ENCODE measurements at places on chromosomes 5 and 9.

DNA sequence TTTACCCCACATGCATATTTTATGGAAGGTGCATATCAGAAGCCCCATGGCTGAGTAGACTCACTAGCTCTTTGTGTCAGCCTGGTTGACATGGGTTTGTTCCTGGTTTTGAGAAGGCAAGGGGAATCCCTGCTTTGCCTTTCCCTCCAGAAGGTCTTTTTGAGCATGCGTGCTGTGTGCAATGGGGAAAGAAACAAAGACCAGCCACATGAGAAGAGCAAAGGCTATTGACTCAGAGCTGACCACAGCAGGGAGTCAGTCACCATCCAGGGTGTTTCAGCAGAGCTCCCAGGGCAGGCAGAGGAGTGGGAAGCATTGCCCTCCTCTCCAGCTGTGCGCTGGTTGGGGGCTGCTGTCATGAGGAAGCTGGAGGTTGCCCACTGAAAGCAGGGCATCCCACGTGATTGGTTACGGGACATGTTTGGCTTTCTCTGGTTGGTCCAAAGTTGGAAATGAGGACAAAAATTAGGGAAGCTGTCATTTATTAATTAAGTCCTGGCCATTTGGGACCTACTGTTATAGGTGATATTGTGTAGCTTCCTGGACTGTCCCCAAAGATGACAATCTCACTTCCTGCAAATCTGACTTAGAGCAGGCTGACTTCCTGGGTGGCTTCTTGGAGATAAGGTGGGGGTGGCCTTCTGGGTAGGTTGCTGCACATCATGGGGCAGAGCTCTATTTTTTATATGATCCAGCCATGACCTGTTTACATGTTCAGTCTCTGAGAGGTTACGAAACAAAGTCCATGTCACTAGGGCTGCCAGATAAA, 48.9 kb upstream of the TDRD7 start:
- no peak for DNase-seq

- DNase-seq: no peak
Measured at GRCh38 chr9:389159-389558, 174.5 kb downstream of the DOCK8 start.

- no peak for DNase-seq
Measured at GRCh38 chr5:15689836-15690235, 189.9 kb downstream of the FBXL7 start.

DNA sequence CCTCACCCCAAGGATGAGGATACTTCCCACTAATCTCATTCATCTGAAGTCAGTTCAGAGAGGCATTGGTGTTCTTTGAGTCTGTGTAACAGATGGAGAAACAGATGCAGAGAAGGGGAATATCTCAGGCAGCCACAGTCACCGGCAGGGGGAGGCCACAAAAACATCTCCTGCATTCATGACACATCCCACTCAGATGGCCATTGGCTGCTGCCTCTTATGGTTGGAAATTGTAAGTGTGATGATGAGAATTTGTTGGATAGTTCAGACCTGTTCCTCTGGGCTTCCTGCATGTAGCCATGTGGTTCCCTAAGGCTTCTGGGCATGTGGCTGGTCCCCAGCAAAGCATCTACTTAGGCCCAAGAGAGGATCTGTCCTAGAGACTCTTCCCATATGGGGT, 45.9 kb upstream of the GABRP start:
- DNase-seq: no peak

DNA sequence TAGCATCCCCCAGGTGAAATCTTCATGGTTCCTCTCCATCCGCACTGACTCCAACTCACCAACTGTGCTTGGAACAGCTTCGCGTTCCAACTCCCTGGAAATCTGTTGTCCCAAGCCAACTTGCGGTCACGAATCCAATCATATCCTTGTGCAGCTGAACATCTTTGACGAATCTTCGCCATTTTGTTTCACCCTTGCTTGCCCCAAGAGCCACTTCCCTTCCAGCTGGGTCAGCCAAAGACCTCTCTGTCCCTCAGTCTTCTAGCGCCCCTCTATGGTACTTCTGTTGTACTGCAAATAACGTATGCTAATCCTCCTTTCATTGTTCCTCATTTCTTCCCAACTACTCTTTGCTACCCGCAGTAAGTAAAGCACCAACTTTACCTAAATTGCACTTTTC, 61.0 kb upstream of the TARS1 start:
- no peak for DNase-seq

DNA sequence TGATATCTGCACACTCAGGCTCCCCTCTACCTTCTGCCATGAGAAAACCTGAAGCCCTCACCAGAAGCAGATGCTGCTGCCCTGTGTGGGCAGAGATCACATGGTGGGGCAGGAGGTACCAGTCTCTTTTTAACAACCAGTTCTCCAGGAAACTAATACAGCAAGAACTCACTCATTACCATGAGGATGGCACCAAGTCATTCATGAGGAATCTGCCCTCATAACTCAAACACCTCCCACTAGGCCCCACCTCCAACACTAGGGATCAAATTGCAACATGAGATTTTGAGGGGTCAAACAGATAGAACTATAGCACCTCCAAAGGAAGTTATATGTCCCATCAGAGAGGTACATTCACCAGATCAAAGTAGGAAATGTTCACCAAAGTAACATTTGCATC, 136.3 kb upstream of the SHB start:
- no peak for DNase-seq

- DNase-seq: peak; percentile 49
Measured at GRCh38 chr5:93621327-93621798, 38.3 kb downstream of the NR2F1 start.

DNA sequence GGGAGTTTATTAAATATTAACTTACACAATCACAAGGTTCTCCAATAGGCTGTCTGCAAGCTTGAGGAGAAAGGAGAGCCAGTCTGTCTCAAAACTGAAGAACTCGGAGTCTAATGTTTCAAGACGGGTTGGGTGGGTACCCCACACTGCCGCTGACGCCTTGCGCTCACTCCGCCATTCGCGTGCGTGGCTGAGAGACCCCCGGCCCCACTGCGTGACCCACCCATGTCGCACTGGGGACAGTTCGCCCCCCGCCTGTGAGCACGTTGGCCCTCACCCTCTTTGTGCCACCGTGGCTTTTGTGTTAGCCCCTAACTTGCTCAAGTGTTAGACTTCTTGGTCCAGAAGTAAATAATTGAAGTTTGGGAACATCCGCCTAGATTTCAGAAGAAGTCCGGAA, 270.0 kb upstream of the ITGA1 start:
- DNase-seq: no peak

- DNase-seq: no peak
Measured at GRCh38 chr9:32200896-32201295, 183.5 kb upstream of the ACO1 start.

DNA sequence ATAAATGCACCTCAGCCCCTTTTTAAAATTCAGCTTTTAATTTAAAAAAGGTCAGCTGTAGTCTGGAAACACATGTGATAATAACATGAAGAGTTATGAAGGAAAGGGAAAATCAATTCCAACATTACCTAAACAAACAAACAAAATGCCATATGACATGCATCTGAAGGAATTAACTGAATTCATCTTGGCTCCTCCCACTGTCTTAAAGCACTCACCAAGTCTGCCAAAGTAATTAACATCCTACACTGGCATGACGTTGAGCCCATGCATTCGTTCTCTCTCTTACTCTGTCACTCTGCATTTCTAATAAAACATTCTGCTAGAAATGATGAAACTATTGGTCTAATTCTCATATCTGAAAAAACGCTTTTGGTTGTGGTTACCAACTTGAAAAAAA, 37.7 kb downstream of the TSSK1B start:
- DNase-seq: no peak

DNA sequence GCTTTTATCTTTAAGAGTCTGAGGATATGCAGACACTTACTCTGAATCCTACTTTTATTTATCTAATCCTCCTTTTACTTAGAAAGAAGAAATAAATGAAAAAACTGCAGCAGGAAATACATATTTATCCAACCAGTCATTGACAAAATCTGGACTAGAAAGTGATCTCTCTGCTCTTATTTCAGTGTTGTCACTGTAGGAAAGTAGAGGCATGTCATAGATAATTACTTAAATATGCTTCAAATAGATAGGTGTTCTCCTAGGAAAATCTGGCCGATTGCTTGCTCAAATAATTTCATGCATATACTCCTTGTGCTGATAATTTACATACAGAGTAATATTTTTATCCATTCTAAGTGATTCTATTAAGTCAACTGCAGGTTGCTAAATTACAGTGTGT, 2001.9 kb upstream of the C9orf72 start:
- DNase-seq: no peak
